ENCODE measurements at places on chromosomes 11 and 22. TPM values are rescaled to one million over a fixed set of nuclear protein-coding genes. Genes with fewer than 3 reads are reported as not detected.

GRCh38 chr11:124644426-124645280 lies 22.0 kb downstream of the TBRG1 start:
- DNase-seq, result peak; percentile 33

DNA sequence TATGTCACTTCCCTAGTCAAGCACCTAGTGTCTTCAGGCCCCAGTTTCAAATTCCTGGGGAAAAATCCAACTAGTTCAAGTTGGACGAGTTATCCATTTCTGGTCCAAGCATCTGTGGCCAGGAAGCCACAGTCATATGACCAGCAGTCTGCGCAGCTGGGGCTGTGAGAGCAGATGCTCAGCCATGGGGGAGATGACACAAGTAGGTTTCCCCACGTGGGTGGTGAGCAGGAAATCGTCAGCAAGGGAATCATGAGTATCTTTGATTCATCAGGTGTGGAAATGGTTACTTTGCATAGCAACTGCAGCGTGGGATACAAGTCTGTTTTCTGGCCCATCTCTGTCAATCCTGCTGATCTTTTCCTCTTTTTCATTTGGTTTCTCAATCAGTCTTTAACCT lies 185.3 kb downstream of the C11orf91 start:
- no peak for DNase-seq

GRCh38 chr11:75534259-75535069 lies 8.7 kb upstream of the GDPD5 start:
- no peak for DNase-seq

MS4A2 gene
- not detected for total RNA-seq

DNA sequence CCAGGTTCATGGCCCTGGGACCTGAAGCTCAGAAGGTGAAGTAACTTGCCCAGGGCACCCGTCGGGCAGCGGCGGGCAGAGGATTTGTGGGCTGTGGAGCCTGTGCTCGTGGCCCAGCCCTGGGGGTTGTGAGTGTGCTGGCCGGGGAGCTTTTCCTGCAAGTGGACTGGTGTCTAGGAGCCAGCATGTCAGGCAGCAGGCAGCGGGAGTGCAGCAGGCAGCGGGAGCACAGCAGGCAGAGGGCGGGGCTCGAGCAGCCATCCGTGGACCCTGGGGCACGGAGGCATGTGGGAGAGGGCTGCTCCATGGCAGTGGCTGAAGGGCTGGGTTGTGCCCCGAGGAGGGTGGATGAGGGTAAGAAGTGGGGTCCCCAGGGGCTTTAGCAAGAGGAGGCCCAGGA lies 72.7 kb upstream of the PPP6R3 start:
- no peak for DNase-seq

- DNase-seq, result no peak
These were observed 7.3 kb upstream of the FXYD2 start for GRCh38 chr11:117831661-117832415.

EHF gene
- total RNA-seq, result not detected

GRCh38 chr11:23885801-23886200 lies 611.1 kb upstream of the LUZP2 start:
- no peak for DNase-seq

DNA sequence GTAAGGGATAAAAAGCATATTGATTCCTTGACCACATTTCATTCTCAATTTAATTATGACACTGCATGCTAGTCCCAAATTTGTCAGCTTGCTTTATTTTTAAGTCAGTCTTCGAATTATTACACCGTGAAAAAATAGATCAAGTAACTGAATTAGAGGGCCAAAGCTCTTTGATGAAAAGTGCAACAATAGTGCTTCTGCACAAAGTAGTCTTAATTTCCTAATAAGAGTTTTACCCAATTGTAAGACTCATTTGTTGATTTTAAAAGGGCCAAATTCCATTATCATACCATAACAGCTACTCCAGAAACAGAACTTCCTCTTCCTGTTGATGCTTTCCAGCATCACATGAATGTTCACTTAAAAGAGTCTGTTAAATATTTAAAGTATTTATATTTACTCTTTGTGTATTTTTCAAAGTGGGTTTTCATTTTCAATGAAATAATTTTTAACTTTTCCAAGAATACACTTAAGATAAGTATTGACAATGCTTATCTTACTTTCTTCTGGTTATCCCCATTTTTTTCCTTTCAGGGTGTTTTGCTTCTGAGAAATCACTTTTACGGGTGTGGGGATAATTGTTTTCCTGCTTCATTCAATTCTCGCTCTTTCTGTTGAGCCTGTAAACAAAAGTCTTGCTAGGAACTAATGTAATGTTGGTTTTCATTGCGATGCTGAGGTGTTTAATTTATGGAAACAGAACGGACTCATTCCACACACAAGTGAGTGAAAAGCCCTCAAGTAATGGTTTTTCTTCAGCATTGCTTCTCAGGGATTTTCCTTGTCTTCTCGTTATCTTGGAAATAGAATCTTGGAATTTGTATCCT lies 2.1 kb downstream of the ARHGEF12 start:
- DNase-seq, result no peak

GRCh38 chr22:26304730-26305129 lies 124.3 kb upstream of the ASPHD2 start:
- no peak for DNase-seq

- DNase-seq, result no peak
These were observed 19.6 kb downstream of the RRAS2 start for GRCh38 chr11:14339356-14339755.

GRCh38 chr22:45775569-45776312 lies 104.1 kb downstream of the ATXN10 start:
- no peak for DNase-seq

DNA sequence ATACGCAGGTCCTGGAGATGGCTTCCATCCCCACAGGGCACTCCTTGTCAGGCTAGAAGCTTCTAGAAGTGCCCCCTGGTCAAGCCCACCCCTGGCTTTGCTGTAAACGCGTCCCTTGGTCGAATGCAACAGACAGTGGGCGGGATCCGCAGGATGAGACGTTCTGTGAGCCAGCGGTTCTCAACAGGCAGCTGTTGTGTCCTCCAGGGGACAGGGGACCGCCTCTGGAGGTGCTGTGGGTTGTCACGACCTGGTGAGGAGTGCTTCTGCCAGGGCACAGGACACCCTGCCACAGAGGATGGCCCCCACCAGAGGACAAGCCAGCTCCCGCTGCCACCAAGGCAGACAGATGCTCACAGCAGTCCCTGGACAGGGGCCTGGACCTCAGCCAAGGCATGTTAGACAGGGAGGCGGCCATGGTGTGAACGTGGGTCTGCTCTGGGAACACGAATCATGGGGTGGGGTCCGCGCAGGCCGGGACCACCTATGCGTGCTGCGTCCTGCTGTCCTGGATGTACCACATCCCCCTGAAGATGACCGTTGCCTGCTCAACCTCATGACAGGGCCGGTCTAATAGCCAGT lies 11.7 kb downstream of the CRELD2 start:
- no peak for DNase-seq

GRCh38 chr22:18979957-18980356 lies 43.9 kb upstream of the PRODH start:
- DNase-seq, result no peak

SPI1 gene
- total RNA-seq, result 5.0 TPM

C11orf42 gene
- total RNA-seq, result not detected

- DNase-seq, result no peak
These were observed 32.8 kb downstream of the KCNQ1OT1 start for GRCh38 chr11:2666828-2667570.

DNA sequence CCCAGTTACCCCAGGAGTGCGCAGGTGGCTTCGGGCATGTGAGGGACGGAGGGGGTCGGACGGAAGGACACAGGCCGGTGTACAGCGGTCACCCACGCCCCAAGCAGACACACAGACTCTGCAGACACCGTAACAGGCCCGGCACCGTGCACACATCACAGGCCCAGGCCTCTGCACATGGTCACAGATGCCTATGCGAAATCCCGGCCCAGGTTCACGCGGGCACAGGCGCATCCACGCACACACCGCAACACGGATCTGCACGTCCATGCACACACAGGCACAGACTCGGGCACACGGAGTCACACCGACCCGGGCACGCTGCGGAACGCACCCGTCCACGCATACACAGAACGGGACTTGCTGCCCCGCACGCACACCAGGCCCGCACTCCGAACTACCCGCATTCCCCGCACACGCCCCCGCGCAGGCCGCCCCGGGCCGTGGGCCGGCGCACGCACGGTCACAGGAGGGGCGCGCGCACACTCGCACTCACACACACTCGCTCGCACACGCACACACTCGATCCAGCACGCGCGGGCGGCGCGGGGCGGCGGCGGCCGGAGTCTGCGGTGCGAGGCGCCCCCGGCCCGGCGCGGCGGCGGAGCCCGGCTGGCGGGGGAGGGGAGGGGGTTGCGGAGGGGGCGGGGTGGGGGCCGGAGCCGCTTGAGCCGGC lies at the start of gene MGAT3:
TSS of gene MGAT3 (plus strand) at position 491 of the 676 bp plus-strand sequence. CDS start 30,336 bp downstream, outside the sequence.
- DNase-seq, result no peak

GRCh38 chr11:67345920-67346819 lies 7.2 kb downstream of the POLD4 start:
- peak; percentile 37 for DNase-seq

DNA sequence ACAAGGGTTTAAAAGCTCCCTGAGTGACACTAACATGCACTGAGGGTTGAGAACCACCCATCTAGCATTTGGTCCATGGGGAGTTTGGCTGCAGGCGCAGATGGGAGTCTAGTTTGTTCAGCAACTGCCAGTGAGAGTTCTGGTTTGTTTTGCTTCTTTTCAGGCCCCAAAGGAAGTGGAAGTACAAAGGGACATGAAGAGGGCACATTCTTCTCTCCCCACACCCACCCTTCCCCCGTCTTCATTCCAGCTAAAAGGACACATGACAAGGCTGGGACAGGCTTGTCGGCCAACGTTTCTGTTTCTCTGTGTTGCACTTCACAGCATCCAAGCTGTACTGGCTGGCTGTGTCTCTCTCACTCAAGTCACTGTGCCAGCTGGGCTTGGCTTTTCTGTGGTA lies 8.2 kb upstream of the ENDOD1 start:
- no peak for DNase-seq

DNA sequence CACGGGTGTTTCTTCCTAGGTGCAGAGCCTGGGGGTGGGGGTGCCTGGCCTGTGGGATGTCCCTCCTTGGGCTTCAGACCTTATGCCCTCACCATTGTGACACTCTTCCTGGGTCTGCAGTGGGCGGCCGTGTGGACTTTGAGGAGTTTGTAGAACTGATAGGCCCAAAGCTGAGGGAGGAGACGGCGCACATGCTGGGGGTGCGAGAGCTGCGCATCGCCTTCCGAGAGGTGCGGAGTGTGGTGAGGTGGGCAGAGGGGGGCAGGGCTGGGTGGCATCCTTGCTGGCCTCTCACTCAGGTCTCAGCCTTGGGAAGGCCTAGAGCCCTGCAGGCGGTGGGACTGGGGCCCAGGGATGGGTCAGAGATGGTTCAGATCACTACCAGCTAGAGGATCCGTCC lies 2.3 kb downstream of the CABP4 start:
- DNase-seq, result no peak

MS4A12 gene
- not detected for total RNA-seq

DNA sequence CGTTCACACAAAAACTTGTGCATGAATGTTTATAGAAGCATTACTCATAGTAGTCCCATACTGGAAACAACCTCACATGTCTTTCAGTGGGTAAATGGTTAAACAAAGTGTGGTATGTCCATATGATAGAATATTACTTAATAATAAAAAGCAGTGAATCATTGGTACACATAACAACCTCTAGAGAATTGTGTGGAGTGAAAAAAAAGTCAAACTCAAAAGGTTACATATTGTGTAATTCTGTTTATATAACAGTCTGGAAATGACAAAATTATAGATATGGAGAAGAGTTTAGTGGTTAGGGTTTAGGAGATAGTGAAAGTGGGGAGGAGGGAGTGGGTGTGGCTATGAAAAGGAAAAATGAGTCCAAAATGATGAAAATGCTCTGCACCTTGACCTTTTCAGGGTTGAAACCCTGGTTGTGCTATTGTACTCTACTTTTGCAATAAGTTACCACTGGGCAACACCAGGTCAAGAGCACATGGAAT lies 243.4 kb upstream of the DDI1 start:
- no peak for DNase-seq

- DNase-seq, result no peak
These were observed 15.6 kb upstream of the CRYBB3 start for GRCh38 chr22:25183949-25184619.

DNA sequence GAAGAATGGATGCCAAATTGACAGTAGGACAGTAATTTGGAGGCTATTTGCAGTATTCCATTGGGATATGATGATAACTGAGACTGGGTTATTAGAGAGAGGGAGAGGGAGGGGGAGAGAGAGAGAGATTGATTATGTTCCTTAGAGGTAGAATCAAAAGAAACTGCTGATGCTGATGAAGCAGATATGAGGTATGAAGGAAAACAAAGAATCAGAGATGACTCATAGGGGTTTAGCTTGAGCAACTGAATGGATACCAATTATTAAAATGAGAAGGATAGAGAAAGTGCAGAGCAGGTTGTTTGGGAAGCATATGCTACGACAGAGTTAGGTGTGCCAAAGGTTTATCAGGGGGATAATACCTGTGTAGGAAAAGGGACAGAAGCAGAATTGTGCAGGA lies 12.8 kb upstream of the NUCB2 start:
- no peak for DNase-seq

CSTF3 gene
- total RNA-seq, result 34.0 TPM

- no peak for DNase-seq
These were observed 51.8 kb downstream of the ARFGAP3 start for GRCh38 chr22:42805016-42805997.

DNA sequence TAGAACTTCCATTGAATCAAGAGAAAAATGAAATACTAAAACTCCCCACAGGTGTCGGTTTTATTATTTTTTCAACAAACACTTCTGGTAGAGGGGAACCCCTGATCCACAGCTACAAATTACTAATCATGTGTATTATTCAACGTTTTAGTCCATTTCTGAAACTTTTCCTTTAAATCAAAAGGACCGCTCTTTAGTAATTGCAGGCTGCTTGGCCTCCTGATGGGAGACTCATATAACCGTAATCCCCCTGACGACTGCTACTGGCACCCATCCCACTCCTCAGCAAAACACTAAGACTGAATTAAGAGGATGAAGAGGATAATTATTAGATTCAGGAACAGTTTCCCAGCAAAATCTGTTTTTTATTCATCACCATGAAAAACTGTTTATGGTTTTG lies 46.4 kb downstream of the PAX6 start:
- DNase-seq, result no peak

DNA sequence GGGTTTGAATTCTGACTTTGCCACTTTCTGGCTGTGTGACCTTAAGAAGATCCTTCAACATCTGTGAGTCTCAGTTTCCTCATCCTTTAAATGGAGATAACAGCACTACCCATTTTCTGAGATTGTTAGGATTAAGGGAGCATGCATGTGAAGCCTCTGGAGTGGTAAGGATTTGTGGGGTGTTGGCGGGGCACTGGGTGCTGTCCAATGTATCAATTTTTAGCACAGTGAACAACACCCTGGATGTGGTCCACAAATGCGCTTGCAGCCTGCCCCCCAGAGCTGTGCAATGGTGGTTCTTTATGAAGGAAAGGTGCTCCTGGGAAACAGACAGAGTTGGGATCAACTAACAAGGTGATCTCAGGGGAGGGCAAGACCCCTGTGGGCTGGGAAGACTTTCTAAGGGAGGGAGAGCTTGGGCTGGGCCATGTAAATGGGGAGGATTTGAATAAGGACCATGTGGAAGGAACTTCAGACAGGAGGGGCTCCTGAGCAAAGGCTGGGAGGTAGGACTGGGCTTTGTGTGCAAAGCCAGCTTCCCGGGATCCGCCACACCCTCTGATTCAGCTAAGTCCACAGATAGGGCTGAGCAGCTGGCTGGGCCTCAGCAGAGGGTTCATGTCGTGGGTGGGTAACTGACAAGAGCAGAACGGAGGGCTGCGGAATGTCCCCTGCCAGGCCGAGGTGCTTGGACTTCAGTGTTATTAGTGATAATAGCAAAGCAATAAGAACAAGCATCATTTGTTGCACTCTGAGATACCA lies 22.7 kb upstream of the RASD2 start:
- DNase-seq, result no peak

GRCh38 chr11:92436034-92436920 lies 211.7 kb downstream of the FAT3 start:
- no peak for DNase-seq

B4GALNT4 gene
- 2.2 TPM for total RNA-seq

All from CD4-positive, alpha-beta memory T cell (primary cell).